ENCODE measurements at places on chromosomes 11 and 22.
A peak's percentile ranks its signal among the peaks of the same experiment; 100 is the strongest.

DNA sequence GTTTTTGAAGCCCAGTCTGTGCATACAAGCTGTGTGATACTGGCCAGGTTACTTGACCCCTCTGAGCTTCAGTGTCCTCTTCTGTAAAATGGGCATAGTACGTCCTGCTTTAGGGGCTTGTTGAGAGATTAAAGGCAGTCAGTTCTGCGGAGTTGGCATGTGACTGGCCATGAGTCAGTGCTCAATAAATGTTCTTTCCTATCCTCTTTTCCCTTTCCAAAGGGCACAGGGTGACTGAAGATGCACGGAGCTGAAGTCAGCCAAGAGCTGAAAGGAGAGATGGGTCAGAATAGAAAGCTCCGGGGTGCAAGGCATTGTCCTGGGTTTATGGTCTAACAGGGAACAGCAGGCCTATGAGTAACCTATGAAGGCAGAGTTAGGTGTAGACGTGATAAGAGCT is 48.9 kb downstream of the TP53I11 start:
- no peak for DNase-seq

DNA sequence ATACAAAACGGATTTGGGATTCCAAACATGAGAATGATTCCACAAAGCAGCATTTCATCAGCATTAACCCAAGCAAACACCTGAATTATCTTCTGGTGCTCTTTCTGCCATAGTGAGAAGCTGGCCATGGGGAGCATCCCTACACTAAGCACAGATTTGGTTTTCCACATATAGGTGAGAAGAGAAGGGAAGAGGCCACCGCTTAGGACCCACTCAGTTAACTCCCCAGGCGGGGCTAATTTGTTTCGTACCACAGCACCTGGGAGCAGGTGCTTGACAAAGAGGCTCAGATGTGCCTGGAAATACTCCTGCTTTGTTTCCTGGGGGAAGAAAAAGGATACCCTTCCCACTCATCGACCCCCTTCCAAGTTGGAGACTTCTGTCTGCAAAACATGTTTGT is 64.2 kb downstream of the RAB30 start:
- no peak for DNase-seq

DNA sequence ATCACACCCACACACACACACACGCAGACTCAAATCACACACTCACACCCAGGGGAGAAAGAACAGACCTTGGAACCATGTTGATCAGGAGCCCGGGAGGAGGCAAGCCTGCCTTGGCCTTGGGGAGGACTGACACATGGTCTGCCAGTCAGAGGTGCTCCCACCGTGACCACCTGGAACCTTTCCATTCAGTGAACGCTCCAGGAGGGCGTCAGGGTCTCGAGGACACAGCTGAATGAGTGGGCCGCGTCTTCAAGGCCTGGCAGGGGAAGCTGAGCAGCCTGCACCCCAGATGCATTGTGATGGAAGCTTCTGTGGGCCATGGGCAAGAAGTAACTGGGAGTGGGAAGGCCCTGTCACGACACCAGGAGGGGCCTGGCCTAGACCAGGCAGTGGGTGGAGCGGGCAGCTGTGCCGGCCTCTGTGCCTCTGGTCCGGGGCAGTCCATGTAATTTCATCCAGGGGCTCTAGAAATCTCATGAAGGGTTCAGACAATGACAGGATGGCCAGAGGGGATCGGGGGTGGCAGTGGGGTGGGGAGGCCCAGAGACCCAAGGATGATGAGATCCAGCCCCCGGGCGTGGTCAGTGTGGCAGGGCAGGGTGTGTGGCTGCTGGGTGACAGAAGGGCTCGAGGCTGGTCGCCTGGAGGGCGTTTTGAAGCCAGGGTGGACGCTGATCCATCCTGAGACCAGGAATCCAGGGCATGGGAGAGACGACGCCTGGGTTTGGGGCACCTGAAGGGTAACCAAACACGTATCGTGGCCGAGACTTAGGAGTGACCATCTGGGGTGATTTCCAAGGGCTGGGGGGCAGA is 53.7 kb downstream of the IGF2 start:
- DNase-seq = no peak

DNA sequence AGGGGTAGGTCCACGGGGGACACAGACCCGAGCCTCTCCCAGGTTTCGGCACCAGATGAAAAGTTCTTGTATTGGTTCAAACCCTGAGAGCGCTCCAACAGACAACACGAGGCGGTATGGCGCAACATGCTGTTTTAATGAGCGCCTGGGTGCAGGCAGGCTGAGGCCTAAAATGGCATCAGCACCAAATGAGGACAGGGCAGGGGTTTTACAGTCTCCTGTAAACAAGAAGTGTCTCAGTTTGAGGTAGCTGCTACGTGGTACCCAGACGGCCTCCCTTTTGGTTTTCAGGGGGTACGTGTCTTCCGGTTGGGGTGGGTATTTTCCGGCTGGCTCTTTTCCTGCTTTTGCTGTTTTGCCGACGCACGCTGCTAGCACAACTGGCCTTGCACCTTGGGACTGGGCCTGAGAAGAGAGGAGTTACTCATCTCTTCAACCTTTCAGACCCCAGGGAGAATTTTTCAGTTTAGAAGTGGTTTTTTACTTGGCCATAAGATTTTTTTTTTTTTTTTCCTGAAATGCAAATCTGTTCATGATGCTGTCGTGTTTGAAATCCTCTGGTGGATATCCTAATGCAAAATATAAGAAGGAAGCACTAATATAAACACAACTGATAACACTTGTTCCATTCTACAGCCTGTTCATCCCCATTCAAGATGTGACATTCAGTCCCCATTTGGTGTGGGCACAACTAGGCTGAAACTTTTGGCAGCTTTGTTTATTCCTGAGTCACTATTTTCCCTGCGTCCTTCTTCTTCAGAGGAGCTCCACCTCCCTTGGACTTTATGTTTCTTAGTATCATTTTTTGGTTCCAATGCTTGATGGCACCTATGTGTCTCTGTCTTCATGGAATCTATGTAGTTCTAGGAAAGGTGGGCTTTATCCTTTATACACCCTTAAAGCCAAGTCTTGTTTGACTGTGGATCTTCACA is 6.5 kb downstream of the PPFIBP2 start:
- DNase-seq = peak; percentile 16

DNA sequence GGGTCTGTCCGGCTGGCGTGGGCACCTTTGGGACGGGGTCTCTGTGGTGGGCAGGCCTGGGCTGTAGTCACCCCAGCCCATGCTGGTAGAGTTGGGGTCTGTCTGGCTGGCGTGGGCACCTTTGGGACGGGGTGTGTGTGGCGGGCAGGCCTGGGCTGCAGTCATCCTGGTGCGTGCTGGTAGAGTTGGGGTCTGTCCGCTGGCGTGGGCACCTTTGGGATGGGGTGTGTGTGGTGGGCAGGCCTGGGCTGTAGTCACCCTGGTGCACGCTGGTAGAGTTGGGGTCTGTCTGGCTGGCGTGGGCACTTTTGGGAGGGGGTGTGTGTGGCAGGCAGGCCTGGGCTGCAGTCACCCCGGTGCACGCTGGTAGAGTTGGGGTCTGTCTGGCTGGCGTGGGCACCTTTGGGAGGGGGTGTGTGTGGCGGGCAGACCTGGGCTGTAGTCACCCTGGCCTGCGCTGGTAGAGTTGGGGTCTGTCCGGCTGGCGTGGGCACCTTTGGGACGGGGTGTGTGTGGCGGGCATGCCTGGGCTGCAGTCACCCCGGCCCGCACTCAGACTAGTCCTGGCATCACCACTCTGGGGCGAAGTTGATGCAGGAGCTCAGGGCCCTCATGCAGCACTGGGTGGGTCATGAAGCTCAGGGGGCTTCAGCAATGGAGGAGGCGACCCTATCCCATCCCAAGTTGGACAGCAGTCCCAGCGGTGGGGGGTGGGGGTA is 19.3 kb downstream of the PRR33 start:
- no peak for DNase-seq

GRCh38 chr11:131099013-131099412 is 182.7 kb upstream of the SNX19 start:
- DNase-seq = no peak

- DNase-seq = no peak
Observed at GRCh38 chr22:29520851-29521250, 32.7 kb downstream of the THOC5 start.

- DNase-seq = no peak
Observed at GRCh38 chr11:109302591-109303334, 119.2 kb upstream of the C11orf87 start.

DNA sequence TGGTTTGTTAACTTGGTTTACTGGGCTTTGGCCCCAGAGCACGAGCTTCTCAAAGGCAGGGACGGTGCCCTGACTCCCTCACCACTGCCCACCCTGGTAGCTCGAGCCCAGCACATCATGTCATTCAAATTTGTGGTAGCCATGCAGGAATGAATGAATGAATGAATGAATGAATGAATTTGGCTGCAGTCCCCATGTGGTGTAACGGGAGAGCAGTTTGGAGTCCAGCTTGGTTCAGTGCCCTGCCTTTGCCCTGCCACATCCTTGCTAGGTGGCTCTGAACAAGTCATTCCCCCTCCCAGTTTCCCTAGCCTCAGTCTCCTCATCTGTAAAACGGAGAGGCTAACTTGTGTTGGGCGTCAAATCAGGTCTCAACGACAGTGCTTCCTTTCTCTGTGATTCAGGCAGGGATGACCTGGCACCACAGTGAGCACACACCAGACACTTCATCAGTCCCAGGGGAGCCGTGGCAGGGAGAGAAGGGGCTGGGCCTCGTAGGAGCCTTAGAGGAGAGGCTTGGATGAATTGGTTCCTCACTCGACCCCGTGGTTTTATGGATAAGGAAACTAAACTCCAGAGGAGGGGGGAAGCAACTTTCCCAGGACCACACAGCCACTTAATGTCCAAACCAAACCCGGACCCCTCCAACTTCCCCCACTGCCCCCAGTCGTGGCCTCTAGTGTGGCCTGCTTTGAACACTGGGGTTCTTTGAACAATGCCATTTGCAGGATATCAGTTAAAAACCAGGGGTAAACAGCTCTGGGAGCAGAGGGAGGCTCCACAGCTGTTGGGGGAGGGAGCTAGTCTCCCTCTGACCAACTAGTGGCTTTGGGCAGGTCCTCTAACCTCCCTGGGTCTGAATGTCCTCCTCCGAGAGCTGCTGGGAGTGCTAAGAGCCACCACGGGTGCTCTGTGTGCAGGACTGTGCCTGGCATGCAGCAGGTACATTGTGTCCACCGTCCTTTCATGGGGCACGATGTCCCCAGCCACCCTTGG is 86.2 kb downstream of the CACNA1I start:
- no peak for DNase-seq

GRCh38 chr11:133957900-133958299 is 1.1 kb upstream of the IGSF9B start:
- DNase-seq = no peak

- DNase-seq = no peak
Observed at GRCh38 chr11:72511393-72512047, 77.2 kb upstream of the CLPB start.
